ENCODE measurements at places on chromosomes 12 and 14.

GRCh38 chr14:58587271-58587670 is 50.5 kb upstream of the DACT1 start:
- no peak for DNase-seq

- DNase-seq, result peak; percentile 65
Measured at GRCh38 chr12:98725476-98726247, 80.6 kb downstream of the APAF1 start.

DNA sequence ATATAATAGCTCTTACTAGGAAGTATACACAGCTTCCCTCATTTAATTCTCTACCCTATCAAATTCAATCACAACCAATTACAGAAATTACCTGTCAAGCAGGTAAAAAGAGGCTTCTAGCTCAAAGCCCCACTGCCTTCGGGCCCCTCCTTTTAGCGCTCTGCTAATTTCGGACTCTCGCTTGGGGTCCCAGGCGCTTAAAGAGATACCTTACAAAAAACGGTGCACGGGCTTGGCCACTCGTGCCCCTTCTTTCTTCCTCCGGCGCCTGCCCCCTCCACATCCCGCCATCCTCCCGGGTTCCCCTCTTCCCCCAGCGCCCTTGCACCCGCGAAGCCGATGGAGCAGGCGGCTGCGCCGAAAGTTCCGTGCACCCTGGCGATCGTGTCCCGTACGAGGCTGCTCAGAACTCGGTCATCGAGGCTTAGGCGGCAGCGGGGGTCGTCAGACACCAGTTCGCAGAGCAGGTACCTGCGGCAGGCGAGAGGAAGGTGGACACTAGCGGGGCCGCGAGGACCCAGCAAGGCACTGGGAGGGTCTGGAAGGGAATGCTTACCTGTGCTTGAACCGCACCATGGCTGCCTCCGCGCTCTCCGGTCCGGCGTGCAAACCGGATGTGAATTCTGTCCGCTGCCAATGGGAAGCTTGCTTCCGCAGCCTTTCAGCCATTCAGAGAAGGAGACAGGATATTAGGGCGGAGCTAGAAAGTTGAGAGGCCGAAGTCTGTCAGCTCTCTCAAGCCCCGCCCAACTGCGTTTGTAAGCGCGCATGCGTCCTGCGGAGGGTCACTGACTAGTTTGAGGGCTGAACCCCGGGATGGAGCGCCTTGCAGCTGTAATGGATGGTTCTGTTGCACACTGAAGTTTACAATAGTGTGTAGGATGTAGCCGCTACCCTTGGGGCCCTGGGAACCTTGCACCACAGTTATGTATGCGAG is at the start of gene POP5:
POP5 (minus strand) TSS at position 616 of the 937 bp plus-strand sequence; CDS start at position 576, 40 bp downstream.
- peak; percentile 96 for DNase-seq

GRCh38 chr12:130013771-130014484 is 110.1 kb upstream of the TMEM132D start:
- peak; percentile 65 for DNase-seq

GRCh38 chr12:96907671-96908422 is 790 bp downstream of the NEDD1 start:
- peak; percentile 48 for DNase-seq

- peak; percentile 42 for DNase-seq
Measured at GRCh38 chr12:7162691-7163114, 26.8 kb upstream of the PEX5 start.

DNA sequence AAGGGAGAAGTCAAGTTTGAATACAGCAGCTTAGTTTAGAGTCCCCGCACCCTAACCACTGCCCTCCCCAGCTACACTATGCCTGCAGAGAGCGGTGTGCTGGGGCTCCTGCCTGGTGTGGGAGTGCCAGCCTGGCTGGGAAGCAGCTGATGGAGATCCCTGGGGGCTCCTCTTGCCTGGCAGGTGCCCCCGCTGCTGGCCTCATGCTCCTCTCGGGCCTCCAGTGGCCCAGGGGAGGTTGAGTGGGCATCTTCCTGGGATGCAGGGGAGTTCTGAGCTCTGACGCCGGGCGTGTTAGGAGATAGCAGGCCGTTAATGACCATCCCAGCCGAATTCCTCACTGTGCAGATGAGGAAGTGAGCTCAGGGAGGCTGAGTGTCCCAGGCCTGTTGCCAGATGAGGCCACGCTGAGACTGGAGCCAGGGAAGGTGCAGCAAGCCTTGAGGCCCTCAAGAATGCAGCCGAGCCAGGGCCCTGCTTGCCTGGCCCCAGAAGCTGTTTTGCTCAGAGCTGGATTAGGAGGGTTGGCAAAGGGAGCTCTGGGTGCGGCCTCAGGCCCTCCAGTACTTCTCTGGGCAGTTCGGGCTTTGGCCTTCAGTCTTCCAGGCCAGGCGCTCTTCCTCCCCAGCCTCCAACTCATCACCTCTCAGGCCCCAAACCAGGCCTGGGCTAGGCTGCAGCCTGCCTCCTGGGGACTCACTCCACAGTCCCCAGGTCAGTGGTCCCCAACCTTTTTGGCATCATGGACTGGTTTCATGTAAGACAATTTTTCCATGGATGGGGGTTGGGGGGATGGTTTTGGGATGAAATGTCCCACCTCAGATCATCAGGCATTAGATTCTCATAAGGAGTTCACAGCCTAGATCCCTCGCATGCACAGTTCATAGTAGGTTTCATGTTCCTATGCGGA is 6.6 kb upstream of the CYP46A1 start:
- no peak for DNase-seq

DNA sequence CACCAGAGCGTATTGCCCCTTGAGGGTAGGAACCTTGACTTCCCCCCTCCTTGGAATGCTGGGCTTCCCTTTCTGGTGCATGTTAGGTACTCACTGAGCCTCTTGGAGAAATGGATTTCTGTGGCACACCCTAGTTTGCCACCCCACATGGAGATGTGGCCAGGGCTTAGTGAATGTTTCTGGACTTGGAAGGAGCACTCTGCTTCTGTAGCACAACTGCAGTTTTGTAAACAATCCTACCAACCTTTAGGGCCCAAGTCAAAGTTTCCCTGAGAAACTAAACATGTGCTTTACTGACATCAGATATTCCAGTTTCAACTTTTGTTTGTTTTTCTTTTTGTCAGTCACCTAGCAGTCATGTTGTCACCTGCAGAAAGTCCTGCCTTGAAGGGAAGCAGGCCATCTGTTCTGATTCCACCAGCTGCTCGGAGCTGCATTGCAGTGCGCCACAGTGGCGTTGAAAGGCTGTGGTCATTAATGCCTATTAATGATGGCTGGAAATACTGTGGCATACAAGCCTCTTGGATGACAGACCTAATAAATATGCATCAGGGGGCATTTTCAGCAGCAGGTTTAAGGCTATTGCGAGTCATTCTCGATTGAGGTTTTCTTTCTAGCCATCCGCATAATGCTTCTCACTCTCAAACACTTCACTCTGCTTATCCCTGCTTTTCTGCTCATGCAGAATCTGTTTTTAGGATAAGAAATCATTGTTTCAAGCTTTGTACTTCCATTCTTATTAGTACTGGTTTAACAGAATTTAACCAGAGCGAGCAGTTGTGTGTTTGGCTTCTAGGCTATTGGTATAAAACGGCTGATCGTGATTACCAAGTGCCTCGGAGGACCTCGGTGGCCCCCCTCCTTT is 7.8 kb downstream of the PELI2 start:
- no peak for DNase-seq

- no peak for DNase-seq
Measured at GRCh38 chr14:37089410-37089809, 83.0 kb downstream of the SLC25A21 start.

- DNase-seq, result no peak
Measured at GRCh38 chr12:96447256-96447655, 42.1 kb upstream of the CFAP54 start.

DNA sequence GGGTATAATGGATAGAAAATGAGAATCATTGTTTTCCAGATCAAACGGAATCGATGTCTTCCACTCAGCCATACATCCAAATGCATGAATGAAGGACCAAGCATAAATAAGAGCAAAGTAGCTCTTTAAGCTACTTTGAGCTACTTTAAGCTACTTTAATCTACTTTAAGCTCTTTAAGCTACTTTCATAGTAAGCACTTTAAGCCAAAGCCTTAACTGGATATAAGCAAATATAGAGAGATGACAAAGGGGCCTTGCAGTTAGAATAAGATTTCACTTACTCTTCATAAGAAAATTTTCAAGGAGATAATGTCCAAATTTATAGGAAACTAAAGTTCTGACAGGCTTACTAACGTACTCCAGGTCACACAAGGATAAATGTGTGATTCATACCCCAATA is 355.6 kb upstream of the KITLG start:
- no peak for DNase-seq

DNA sequence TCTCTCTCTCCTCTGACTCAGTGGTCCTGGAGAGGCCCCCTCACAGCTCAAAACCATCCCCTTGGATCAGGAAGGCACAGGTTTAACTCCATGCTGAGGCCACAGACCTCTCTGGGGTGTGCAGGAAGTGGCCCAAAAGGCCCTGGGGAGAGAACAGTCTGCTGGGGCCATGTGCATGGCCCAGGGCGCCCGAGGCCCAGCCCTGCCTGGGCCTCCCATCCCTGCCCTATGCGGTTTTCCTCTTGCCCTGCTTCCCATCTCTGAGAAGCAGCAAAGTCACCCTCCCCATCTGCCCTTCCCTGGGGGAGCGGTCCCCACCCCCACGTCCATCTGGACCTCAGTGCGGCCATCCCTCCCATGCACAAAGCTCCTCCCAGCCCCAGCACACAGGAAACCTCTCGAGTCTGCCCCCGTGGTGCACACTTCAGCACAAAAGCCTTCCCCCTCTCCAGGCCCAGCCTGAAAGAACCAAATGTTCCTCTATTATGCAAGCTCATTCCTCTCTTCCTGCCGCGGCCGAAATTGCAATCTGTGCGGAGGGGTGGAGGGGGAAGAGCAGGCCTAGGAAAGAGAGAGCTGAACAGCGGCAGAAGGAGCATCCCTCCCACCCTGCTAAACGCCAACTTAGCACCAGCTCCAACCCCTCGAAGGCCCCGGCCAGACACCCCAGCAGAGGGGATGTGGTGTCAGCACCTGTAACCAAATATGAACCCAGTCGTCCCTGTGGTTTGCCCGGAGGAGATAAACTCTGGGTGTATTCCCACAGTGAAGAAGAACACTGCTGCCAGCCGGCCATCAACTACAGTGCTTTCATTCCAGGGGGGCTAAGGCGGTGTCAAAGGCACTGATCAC is 108.5 kb downstream of the SCARB1 start:
- DNase-seq, result no peak

DNA sequence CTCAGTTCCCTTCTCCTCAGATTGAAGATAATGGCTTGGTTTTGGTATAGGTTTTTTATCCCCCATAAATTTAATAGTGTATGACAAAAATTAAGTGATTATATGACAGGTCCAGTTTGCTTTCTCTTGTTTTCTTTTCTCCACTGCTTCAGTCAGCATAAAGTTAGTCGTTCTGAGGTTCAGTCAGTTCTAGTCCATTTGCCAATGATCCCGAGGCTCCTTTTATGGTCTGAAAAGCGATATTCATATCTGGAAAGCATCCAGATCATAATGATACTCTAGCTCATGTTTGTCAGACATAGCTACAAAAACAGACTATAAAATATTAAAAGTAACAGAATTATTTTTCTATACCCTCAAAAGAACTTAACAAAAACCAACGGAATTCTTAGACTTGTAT is 67.1 kb upstream of the SLC38A4 start:
- no peak for DNase-seq

GRCh38 chr12:74584483-74585062 is 46.9 kb downstream of the ATXN7L3B start:
- DNase-seq, result no peak

GRCh38 chr14:77076113-77076631 is 21.9 kb upstream of the CIPC start:
- no peak for DNase-seq

- DNase-seq, result no peak
Measured at GRCh38 chr12:11136075-11136474, 1.6 kb upstream of the TAS2R30 start.

- DNase-seq, result no peak
Measured at GRCh38 chr14:61076556-61076955, 95.5 kb downstream of the SLC38A6 start.

DNA sequence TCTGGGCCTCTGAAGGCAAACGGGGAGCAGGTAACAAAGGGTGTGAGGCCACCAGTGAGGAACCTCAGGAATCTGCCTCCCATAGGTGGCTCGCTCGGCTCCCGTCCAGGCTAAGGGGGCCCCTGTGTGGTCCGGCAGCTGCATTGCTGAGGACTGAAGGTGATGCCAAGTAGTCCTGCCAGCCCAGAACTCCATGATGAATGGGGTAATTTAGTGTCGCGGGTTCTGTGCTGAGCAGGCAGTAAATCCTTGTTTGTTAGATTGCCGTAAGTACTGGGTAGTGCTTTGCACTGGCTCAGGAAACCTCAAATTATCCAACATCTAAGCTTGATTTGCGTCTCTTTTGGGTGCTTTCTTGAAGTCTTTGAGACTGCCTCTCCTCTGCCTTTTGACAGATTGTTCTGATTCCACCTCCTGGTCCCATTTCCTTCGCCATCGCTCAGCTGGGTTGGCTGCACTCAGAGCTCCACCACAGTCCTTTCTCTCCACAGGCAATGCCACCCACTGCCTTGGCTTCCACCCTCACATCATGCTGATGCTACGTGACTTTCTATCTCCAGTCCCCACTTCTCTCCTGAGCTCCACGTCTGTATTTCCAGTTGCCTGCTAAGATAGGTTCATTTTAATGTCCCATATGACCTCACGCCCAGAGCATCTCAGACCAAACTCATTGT is 392.0 kb downstream of the FUT8 start:
- DNase-seq, result peak; percentile 37

DNA sequence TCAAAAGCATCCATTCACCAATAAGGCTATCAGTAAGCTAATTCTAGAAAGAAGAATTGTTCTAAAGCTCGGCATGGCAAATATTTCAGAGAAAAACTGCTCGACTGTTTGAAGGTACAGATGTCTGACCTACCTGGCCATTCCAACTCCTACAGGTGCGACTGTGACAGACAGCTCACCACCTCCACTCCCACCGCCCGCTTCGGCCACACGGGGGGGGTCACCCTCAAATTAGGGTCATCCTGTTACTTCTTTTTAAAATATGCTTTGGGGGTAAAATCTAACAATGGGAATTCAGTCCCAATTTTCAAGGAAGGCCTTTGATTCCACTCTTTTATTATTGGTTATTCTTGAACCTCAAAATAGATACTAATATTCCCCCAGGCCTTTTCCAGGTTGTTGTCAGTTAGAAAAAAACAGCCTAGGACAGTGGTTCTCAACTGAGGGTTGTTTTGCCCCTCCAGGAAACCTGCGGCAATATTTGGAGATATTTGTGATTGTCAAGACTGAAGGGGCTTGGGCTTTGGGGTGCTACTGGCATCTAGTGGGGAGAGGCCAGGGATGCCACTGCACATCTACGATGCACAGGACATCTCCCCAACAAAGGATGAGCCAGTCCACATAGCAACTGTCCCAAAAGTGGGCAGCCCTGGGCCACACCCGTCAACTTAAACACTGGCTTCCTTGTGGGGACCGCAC is 81.2 kb downstream of the BCL11B start:
- DNase-seq, result no peak

DNA sequence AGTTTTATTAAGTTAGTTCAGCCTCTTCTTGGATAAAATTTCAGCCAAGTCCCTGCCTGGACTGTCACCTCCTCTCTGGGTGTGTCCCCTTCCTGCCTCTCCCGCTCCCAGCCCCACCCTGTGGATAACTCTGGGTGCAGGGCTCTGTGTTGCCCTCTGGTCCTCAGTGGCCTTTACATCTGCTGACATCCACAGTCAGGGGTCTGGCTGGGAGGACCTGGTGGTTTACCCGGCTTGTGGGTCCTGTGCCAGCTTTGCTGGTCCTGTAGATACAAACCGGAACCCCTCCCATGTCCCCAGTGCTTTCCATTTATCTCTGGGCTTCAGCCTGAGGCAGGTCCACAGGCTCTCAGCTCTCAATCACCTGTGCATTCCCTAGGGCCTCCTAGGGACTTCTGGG is 28.9 kb upstream of the PLEKHG3 start:
- DNase-seq, result no peak

GRCh38 chr14:90179357-90179756 is 77.0 kb upstream of the PSMC1 start:
- no peak for DNase-seq

Data from activated T-cell treated with anti-CD3 and anti-CD28 coated beads, Interleukin-2, amount 50 U/mL, for 48 hours (primary cell).